ENCODE measurements at places on chromosomes 16 and 17. TPM values are rescaled to one million over a fixed set of nuclear protein-coding genes. Genes with fewer than 3 reads are reported as not detected.
A peak's percentile ranks its signal among the peaks of the same experiment; 100 is the strongest.

Gene SNRNP25
- 21.8 TPM for total RNA-seq

DNA sequence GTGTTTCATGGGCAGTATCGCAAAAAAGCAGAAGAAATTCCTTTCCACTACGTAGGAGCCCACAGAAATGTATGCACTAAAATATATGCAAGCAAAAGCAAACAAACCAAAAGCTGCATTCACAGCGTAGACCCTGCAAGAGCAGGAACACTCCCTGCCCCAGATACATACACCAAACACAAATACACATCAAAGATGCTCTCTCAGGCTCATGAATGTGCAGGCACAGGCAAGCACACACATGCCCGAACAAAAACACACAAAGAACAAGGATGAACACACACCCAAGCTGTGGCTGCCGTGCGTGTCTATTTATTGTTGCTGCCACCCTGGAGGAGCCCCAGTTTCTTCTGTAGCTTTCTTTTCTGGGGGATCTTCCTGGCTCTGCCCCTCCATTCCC lies 1.7 kb downstream of the NUPR1 start:
- no peak overlapping the region for H3K4me3 ChIP-seq
- no peaks in the 10 kb centered on the region for H3K27me3 ChIP-seq
- no peaks in the 10 kb centered on the region for H3K4me1 ChIP-seq
- no peaks in the 10 kb centered on the region for H3K36me3 ChIP-seq

GRCh38 chr16:66483689-66484452 lies 56.8 kb downstream of the BEAN1 start:
- H3K4me3 ChIP-seq: no peak overlapping the region
- H3K27ac ChIP-seq: no peak overlapping the region
- DNase-seq: peak; percentile 91
- peaks cover 4% of the 10 kb centered on the region for H3K4me1 ChIP-seq

DNA sequence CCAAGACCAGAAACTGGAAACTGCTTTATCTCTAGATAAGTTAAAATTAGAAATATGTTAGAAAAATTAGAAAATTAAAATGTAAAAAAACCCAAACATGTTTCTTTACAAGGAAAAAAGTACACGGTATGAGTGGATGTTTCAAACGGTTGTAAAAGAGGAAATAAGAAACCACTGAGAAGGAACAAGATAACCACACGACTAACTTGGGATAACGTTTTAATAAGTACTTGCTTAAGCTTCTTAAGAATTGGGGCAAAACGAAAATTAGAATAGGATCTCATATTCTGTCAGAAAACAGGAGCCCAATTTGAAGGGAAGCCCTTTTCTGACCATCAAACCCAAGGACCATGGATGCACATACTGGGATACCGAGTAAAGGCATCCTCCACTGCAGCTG lies 31.0 kb downstream of the MBTPS1 start:
- peak overlapping the region; percentile 82 for H3K27ac ChIP-seq
- DNase-seq: peak; percentile 63
- peak overlapping the region; percentile 33 for H3K4me3 ChIP-seq

DNA sequence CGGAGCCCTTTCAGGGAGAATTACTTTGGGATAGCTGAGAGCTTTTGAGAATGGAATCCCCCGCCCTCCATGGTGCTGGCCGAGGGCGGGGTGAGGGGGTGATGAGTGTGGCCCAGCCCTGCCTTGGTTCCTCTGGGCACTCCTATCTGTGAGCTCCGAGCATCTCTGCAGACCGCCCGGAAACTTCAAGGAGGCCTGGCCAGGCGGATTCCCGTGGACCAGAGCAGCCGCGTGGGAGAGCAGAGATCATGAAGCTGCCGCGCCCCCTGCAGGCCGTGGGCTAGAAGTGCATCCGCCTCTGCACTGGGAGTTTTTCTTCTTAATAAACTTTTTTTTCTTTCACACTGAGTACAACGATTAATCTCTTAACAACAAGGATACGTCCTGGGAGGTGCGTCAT lies 392.9 kb upstream of the EEF2KMT start:
- no peak overlapping the region for H3K27ac ChIP-seq
- DNase-seq: peak; percentile 85
- H3K4me3 ChIP-seq: no peak overlapping the region
- H3K4me1 ChIP-seq: no peaks in the 10 kb centered on the region

GRCh38 chr17:78163881-78164747 lies 4.3 kb upstream of the SYNGR2 start:
- peaks cover 3% of the 10 kb centered on the region for H3K27me3 ChIP-seq
- peaks cover 8% of the 10 kb centered on the region for H3K4me1 ChIP-seq
- no peaks in the 10 kb centered on the region for H3K36me3 ChIP-seq
- DNase-seq: no peak

DNA sequence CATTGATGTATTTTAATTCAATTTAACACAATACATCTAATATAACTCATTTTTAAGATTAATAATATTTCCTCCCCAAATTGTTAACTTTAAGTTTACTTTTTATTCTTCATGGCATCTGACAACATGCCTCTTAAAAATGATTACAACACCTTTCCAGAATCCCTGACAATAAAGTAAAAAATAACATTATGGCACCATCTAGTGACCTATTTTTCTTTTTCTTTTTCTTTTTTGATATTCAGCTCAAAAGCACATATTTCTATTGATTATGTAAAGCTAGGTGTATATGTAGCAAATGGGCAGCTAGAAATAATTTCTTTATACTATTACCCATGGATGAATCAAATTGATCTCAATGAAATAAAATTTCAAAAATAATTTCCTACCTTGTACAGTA lies 834.3 kb upstream of the CDH8 start:
- no peaks in the 10 kb centered on the region for H3K27me3 ChIP-seq
- no peak overlapping the region for H3K4me3 ChIP-seq

- H3K27me3 ChIP-seq: no peaks in the 10 kb centered on the region
- H3K36me3 ChIP-seq: no peaks in the 10 kb centered on the region
- H3K4me3 ChIP-seq: no peak overlapping the region
- no peak overlapping the region for H3K27ac ChIP-seq
- no peaks in the 10 kb centered on the region for H3K4me1 ChIP-seq
These were observed 21.5 kb upstream of the ATP5MC1 start for GRCh38 chr17:48871035-48871550.

GRCh38 chr17:2058586-2059546 lies 4.0 kb downstream of the HIC1 start:
- peak overlapping the region; percentile 56 for H3K4me3 ChIP-seq
- peak; percentile 92 for DNase-seq
- no peaks in the 10 kb centered on the region for H3K36me3 ChIP-seq

DNA sequence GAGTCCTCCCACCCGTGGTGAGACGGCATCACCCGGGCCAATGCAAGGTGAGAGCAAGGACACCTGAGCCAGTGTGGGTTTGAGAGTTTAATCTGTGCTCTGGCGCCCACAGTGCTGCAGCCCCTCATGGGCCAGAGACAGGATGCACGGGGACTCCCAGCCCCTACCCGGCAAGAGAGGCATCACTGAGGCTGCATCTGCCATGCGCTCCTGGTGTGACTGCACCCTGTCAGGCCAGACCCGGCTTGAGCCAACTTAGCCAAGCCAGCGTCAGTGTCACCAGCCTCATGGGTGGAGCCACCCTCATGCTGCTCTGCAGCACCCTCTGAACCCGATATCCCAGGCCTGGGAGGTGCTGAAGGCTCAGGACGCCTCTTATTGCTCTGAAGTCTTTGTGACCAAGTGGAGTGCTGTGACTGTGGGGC lies 1.3 kb upstream of the BRICD5 start:
- DNase-seq: peak; percentile 73
- H3K36me3 ChIP-seq: 0 out of 2 replicates have a peak, but pooled peaks cover 3% of the 10 kb centered on the region
- no peaks in the 10 kb centered on the region for H3K27me3 ChIP-seq
- H3K4me3 ChIP-seq: peak overlapping the region; percentile 81
- H3K4me1 ChIP-seq: peaks cover 39% of the 10 kb centered on the region

Data from Karpas-422 (cell line).